ENCODE measurements at places on chromosomes 12 and 14.

- no peak for DNase-seq
Observed at GRCh38 chr12:130194154-130194553, 31.9 kb downstream of the FZD10 start.

GRCh38 chr12:112711507-112711906 lies 80.0 kb upstream of the RPH3A start:
- no peak for DNase-seq

- peak; percentile 30 for DNase-seq
Observed at GRCh38 chr12:127562816-127563215, 704.2 kb upstream of the TMEM132C start.

DNA sequence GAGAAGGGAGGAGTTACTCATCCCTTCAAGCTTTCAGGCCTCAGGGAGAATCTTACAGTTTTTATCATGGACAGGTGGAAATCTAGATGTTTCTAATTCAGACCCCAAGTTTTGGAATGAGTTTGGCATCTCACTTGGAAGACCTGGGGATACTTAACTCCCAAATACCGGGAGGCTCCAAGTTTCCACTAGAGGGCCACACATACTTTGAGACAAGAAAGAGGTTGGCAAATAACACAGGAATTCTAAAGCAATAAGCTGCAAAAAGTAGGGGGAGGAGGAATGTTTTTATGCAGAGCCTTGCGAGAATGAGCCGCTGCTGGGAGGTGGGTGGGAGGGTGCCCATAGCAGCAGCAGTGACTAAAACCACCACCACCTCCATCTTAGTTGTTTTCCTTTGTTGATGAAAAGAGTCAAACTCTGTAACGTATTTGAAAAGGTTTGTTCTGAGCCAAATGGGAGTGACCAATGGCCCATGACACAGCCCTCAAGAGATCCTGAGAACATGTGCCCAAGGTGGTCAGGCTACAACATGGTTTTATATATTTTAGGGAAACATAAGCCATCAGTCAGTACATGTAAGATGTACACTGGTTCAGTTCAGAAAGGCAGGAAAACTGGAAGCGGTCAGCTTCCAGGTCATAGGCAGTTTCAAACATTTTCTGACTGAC lies 34.2 kb upstream of the RNASE1 start:
- no peak for DNase-seq

DNA sequence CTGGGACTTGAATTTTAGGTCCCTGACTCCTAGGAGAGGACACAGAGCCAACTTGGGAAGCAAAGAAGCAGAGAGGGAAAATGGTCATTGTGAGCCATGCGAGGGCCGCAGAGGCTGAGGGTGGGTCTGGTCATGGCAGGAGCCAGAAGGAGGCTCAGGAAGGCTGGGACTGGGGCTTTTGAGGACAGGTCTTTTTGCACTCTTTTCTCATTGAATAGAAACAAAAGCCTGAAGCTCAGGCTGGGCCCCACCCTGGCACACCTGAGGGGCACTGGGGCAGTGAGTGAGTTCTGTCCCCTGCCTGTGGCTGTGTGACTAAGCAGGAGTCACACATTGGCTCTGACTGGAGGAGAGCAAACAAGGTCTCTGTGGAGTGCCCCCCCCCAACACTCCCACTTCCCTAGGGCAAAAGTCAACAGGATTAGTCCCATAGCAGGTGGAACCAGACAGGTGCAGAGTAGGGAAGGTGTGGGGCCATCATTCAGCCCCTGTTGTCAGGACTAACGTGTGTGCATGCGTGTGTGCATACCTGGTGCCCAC lies 2.8 kb downstream of the KRT7 start:
- DNase-seq = no peak

DNA sequence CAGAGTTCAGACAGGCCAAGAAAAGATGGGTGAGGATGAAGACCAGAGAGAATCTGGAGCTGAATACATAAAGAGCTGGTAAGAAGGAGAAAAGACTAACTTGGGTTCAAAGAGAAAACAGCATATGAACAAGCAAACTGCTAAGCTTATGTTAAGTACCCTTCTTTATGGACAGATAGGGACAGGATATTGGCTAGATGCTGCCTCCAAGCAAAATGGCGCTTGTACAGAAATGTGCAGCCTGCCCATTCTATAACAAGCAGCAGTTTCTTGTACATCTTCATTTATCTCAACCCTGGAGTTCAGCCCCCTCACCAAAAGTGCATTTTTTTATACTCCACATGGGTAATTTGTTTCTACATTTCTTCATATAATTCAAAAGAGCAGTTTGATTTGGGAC lies 184.5 kb downstream of the RMST start:
- no peak for DNase-seq

- DNase-seq = no peak
Observed at GRCh38 chr14:57928732-57929131, 62.8 kb upstream of the SLC35F4 start.

DNA sequence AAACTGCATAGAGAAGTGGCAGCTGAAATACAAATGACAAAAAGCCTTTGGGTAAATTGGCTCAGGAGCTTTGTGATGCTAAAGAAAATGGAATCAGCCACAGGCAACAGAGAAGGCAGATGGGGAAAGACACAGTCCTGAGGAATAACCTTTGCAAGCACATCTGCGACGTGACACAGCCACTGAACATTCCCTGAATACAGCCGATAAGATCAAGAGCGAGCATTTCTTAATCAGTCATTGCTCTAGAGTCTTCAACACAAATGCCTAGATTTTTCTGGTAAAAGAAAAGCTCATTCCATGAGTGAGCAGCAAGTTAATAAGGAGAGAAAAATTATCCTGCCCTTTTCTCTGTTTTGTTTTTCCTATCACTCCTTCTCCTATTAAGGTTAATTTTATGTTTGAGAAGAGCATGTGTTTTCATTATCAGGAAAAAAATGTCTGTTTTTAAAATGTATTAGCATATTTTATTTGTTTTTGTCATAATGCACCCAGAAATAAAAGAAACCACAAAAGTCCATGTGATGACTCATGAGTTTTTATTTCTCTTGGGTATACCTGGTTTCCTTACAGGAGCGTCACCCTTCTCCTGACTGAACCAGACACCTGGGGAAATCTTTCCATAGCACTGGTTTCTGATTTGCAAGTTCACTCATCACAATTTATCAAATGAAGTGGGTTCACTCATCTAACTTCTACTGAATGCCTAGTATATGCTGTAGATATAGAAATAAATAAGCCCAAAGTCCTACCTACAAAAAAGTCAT lies 45.4 kb upstream of the PCED1B start:
- no peak for DNase-seq

DNA sequence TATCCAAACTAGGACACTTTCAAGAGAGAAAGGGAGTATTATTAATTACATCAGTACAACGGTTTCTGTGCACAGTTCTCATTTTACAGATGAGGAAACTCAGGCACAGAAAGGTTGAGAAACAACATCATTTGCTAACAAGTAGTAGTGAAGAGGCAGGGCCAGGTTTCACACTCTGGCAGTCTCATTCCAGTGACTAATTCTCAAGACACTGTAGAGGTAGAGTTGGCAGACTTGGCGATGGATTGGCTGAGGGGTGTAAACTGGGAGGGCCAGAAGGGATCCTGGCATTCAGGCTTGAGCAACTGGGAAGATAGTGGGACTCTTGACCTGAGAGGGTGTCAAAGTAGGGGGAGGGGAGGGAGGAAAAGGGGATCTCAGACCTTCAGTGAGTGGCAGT lies 73.8 kb upstream of the BDKRB2 start:
- no peak for DNase-seq

GRCh38 chr14:102234331-102235264 lies 70.4 kb downstream of the MOK start:
- no peak for DNase-seq

- DNase-seq = no peak
Observed at GRCh38 chr14:87334997-87335685, 657.8 kb downstream of the GALC start.

GRCh38 chr12:20629414-20630156 lies 65.5 kb upstream of the SLCO1C1 start:
- DNase-seq = no peak

DNA sequence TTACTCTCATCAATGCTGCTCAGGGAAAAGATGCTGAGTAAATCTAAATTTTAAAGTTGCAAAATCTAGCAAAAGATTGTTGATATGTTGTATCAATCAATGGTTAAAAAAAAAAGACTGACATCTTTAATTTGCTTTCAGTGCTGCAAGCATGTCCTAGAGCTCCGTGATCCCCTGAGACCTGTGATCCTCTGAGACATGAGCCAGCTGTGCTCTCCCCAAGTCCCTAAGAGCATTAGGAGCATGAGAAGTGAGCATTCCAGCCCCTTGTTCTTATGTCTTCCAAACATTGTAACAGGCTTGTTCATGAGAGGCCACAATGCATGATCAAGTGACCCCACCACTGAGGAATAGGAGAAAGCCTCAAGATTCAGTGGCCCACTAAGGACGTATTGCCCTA lies 116.6 kb downstream of the DAD1 start:
- no peak for DNase-seq

DNA sequence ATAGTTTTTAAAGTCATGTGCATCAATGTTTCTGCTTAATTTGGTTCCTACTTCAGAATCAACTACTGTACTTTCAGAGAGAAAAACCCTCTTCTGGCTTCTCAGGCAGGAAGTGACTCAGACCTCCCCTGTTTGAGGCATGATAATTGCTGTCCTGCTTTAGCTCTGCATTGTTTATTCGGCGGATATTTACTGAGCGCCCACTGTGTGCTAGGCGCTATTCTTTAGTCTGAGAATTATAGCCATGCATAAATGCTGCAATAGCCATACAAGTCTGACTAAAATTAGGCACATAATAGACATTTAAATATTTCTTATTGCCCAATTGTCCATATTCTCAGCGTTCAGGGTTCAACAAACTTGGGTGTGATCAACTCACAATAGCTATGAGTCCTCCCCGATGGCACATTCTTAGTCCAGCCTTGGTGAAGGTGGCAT lies 6.1 kb upstream of the AMIGO2 start:
- DNase-seq = peak; percentile 75

- no peak for DNase-seq
Observed at GRCh38 chr12:16949871-16950667, 344.1 kb upstream of the LMO3 start.

DNA sequence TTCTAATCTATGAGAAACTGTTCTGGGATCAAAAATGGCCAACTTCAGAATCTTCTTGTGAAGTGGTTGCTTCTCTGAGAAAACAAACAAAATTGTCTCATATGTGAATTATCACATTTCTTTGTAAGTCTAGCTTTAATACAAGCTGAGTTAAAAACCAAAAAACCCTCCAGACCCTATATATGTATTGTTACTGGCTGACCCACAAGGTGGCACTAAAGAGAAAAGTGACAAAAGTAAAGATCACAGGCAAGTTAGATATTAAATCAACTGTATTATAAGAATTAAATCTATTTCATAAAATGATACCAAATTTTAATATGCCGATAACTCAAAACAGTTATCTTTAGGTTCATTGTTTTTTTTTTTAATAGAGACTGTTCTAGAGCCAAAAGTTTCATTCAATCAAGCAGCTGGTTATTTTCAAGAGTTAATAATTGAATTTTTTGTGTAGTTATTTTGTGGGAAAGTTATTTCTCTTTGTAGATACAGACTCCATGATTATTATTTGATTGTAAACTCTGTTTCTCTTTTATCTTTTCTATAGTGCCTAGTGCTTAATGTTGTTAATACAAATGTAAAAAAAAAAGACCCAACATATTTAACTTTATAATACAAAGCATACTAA lies 7.5 kb upstream of the TRHDE start:
- no peak for DNase-seq

Data from T-helper 1 cell (primary cell).